ENCODE measurements at places on chromosomes 7 and 10. TPM values are rescaled to one million over a fixed set of nuclear protein-coding genes. Genes with fewer than 3 reads are reported as not detected.

The FAM25A gene
- total RNA-seq = not detected

The IFIT5 gene
- 20.0 TPM for total RNA-seq

The NAT16 gene
- not detected for total RNA-seq

The GIMAP4 gene
- total RNA-seq = not detected

The STEAP1 gene
- 30.7 TPM for total RNA-seq

The LMBR1 gene
- total RNA-seq = 45.1 TPM

The FAM25G gene
- not detected for total RNA-seq

The MCM10 gene
- total RNA-seq = 0.34 TPM

The CLDN3 gene
- not detected for total RNA-seq
